Neuronal stem cell (in vitro differentiated cells): ENCODE measurements at places on chromosomes 1 and 21.
A peak's percentile ranks its signal among the peaks of the same experiment; 100 is the strongest.

GRCh38 chr1:223105568-223105967, 37.5 kb downstream of the TLR5 start:
- DNase-seq, result no peak

- no peak for DNase-seq
Measured at GRCh38 chr1:233473549-233474204, 140.2 kb upstream of the KCNK1 start.

GRCh38 chr1:183139281-183139942, 46.7 kb upstream of the LAMC2 start:
- no peak for DNase-seq

- DNase-seq, result no peak
Measured at GRCh38 chr1:36222481-36223380, 1.5 kb upstream of the THRAP3 start.

GRCh38 chr21:35135481-35135880, 86.4 kb upstream of the RUNX1 start:
- no peak for DNase-seq

- no peak for DNase-seq
Measured at GRCh38 chr1:28518745-28519341, 13.0 kb downstream of the RCC1 start.

DNA sequence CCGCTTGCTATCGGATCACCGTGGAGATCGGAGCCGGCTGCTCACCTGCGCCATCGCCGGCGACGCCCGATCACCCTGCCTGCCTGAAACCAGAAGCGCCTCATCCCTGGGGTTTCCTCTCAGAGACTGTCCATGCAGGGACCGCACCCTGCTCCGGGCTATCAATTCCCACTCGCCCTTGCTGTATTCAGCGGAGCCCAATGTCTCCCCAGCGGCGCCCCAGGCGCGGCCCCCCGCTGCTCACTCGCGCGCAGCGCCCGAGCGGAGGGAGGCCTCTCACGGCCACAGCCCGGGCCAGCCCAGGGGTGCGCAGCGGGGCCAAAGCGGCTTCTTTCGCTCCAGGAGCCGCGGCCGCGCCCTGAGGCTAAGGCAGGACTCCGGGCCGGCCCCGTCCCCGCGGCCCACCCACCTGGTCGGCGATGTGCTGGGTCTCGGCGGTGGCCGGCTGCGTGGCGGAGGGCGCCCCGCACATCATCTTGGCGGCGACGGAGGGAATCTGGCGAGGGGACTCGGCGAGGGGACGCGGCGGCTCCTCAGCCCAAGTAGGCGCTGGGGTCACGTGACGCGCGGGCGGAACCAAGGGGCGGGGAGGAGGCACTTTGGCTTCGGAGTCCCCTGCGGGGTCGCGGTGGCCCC, at the start of gene CSTB:
Gene CSTB (minus strand): TSS at position 514 of the 636 bp plus-strand sequence. CDS start 39 bp downstream, at position 475.
- DNase-seq, result no peak

- no peak for DNase-seq
Measured at GRCh38 chr21:16427587-16428087, 697.9 kb downstream of the USP25 start.

- DNase-seq, result no peak
Measured at GRCh38 chr1:20588634-20589225, at the start of gene CDA. CDA (plus strand) TSS chr1:20589097; CDS start chr1:20589130, 33 bp downstream.

- DNase-seq, result no peak
Measured at GRCh38 chr1:16127676-16128337, 28.1 kb downstream of the EPHA2 start.

DNA sequence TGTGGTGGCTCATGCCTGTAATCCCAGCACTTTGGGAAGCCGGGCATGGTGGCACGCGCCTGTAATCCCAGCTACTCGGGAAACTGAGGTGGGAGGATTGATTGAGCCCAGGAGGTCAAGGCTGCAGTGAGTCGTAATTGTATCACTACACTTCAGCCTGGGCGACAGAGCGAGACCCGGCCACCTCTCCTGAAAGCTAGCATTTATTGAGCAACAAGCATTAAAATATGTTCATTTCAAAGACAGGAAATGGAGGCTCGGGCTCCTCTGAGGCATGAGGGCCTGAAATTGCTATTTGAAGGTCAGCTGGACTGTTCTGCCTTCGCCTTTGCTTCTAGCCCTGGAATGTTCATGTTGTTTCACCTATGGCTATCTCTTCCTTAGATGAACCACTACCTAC, 34.5 kb downstream of the SPATA21 start:
- no peak for DNase-seq

DNA sequence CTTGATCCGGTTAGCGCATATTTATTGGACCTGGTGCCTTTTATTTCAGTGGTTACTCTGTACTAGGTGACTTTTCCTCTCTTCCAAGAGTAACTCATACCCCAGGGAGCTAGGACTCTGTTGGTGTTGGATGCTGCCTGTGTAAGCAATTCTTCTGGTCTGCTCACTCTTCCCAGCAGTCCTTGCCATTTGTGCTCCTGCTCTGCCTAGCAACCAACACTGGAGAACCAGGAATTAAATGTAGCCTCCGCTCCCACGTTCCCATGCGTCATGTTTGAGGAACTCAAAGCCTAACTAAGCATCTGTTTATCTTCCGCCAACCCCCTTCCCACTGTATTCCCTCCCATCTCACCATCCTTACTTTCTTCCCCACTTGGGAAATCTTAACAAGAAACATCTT, 65.7 kb upstream of the RAVER2 start:
- no peak for DNase-seq

DNA sequence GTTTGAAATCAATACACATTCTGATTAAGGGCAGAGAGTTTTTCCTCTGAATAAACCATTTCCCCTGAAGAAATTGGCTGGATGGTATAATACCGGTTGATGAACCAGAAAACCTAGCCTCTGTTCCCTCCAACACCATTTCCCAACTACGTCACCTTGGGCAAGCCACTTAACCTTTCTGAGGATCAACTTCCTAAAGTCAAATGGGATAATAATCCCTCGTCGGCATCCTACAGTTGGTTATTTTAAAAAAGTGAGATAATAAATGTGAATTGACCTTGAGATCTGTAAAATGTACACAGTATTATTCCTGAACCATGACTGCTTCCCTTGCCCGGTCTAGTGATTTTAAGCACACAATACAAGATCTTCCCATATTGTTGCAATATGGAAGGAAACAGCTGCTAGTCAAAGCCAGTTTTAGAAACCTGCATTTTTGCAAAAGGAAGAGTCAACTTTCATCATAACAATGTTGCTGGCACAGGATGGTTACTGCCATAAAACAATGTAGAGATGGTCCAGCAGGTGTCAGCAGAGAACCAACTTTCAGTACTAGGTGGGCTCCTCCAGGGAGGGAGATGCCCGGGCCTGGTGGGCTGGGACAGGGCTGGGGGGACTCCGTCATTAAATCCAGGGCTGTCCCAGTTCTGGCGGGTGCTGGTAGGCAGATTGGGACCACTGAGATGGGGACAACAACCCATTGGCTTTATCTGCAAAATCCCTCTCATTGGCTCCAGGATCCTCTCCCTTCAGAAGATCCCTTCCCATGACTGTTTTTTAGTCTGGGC, 5.2 kb upstream of the HLX start:
- DNase-seq, result no peak

DNA sequence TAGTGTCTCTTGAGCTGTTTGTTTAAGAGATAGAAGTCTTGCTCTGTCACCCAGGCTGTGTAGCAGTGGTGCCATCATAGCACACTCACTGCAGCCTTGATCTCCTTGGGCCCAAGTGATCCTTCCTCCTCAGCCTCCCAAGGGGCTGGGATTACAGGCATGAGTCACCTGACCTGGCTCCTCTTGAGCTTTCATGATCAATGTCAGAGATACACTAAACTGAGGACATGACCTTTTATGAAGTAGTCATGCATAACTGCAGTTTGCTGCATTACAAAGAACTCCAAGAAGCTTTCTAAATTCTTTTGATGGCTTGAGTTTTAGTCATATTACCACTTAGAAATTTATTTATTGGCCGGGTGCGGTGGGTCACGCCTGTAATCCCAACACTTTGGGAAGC, 77.7 kb downstream of the CC2D1B start:
- no peak for DNase-seq

DNA sequence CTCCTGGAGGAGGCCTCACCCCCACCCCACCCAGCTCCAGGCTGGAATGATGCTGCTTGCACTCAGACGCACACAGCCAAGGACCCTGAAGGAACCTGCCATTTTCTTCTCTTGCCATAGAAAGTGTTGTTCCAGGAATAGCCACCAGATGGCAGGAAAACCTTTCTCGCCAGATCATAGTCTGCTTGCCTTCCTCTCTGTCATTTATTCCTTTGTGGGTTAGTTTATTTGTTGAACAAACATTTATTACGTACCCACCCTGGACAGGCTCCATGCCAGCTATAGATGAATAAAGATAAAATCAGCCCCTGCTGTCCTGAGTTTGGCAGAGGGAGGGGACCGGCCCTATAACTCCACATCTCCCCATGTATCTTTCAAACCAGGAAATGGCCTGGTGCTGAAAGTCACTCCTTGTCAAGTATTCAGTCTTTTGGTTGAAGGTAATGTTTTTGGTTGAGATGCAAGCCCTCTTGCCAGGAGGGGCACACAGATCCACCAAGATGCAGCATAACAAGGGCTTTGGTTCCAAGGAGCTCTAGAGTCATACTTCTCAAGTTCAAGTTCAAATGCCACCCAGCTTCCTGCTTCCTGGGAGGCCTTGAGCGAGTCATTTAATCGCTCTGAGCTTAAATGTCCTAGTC, 7.0 kb upstream of the KCNC4 start:
- peak; percentile 76 for DNase-seq

DNA sequence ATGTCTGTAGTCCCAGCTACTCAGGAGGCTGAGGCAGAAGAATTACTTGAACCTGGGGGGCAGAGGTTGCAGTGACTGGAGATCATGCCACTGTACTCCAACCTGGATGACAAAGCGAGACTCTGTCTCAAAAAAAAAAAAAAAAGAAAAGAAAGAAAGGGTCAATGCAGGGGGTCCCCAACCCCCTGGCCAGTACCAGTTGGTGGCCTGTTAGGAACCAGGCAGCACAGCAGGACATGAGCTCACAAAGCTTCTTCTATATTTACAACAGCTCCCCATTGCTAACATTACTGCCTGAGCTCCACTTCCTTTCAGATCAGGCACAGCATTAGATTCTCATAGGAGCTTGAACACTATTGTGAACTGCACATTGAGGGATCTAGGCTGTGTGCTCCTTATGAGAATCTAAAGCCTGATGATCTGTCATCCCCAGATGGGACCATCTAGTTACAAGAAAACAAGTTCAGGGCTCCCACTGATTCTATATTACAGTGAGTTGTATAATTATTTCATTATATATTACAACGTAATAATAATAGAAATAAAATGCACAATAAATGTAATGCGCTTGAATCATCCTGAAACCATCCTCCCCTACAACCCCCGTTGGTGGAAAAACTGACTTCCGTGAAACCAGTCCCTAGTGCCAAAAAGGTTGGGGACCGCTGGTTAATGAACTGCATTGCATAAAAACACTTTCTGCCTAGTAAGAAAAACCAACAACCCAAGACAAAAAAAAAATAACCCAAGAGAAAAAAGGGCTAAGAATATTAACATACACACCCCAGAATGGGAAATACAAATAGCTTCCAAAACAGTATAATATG, 2.8 kb downstream of the ZBTB8OS start:
- DNase-seq, result no peak

GRCh38 chr21:29264721-29265120, 34.0 kb upstream of the BACH1 start:
- no peak for DNase-seq

DNA sequence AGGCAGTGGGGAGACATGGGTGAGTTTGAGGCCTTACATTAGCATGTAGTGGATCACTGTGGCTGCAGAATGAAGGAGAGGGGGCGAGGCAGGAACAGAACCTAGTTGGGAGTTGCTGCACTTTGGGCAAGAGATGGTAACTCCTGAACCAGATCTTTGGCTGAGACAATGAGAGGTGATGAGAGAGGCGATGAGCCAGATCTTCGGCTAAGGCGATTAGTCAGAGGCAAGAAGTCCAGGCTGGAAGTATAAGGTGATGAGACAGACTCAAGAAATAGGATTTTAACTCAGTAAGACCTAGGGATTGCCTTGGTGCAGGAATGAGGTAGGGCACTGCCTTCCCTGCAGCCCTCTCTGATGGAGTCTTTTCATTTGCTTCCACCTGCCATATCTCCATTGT, 9.1 kb upstream of the ARTN start:
- DNase-seq, result no peak

DNA sequence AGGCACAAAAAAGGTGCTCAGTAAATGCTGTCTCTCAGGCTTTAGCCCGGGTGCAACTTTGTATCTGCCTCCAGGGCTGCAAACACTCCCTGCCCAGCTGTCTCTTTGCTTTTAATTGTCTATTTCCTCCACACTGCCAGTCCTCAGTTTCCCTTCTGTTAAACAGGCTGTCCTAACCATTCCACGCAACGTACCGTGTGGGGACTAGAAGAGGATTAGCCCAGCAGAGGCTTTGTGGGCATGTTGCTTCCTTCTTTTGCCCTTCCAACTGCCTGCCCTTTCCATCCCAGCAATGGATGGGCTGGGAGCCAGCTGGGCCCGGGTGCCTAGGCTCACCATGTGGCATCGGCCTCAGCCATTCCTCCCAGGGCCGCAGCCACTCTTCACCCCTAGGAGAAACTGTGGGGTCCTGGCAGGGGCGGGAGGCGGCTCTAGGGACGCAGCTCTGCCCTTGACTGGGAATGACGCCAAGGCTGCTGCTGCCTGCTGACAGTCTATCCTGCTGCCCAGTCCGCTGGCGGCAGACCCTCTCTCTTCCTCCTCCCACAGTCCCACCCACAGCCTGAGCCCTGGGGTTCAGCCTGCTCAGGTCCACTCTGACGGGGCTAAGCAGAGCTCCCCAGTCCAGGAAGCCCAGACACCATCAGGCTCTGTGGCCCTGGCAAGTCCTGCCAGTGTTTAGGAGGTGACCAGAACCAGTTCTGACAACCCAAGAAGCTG, 40.6 kb upstream of the LRP8 start:
- no peak for DNase-seq

DNA sequence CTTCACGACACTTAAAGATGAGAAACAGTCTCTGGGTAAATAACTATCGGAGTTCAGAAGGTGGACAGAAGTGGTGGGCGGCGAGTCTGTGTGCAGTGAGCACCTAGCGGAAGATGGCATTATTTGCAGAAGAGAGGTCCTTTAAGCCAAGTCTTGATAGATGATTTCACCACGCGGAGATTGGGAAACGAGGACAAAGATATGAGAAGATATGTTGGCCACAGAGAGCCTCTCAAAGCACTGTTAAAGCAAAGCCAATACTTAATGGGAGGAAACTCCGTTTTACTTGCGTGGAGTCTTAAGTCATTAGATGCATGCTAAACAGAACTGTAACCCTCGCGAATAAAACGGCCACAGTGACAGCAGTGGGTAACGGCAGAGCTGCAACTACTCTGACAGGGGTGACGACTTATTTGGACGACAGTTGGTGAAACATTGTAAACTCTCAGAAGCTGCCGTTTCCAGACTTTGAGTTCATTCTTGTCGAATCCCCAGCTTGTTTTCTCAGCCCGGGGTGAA, 577 bp upstream of the CEP350 start:
- DNase-seq, result no peak

DNA sequence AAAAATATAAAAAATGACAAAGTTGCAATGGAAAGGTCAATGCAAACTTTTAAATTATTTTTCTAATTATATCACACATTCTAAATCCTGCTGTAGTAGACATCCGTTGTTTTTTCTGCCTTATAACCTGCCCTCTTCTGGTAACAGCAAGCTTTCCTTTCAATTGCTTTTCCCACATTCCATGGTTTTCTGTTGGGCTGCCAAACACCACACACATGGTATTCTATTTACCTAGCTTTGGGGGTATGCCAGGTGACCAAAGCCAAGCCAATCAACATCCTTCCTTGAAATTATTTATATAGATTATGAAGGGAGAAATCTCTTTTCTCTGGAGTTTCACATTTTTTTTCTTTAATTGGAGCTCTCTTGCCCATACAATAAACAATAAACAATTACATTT, 3.4 kb upstream of the LAMC1 start:
- no peak for DNase-seq
